ENCODE measurements at places on chromosomes 2 and 18. TPM values are rescaled to one million over a fixed set of nuclear protein-coding genes. Genes with fewer than 3 reads are reported as not detected.

CERKL gene
- polyA plus RNA-seq: not detected

BOLL gene
- polyA plus RNA-seq: not detected

SYT4 gene
- polyA plus RNA-seq: 167 TPM

DTNA gene
- 53.9 TPM for polyA plus RNA-seq

HOXD10 gene
- polyA plus RNA-seq: not detected

YPEL5 gene
- 130 TPM for polyA plus RNA-seq

PJVK gene
- 3.6 TPM for polyA plus RNA-seq

NOSTRIN gene
- polyA plus RNA-seq: not detected

RAB31 gene
- polyA plus RNA-seq: 16.3 TPM

PRSS56 gene
- not detected for polyA plus RNA-seq

DAW1 gene
- 1.5 TPM for polyA plus RNA-seq

KLF7 gene
- 31.5 TPM for polyA plus RNA-seq

KLHL30 gene
- not detected for polyA plus RNA-seq

SOWAHC gene
- 5.8 TPM for polyA plus RNA-seq

GTF2A1L gene
- polyA plus RNA-seq: 0.51 TPM

SKOR2 gene
- not detected for polyA plus RNA-seq

SP140 gene
- polyA plus RNA-seq: 0.74 TPM
